ENCODE measurements at places on chromosomes 6 and 20.

DNA sequence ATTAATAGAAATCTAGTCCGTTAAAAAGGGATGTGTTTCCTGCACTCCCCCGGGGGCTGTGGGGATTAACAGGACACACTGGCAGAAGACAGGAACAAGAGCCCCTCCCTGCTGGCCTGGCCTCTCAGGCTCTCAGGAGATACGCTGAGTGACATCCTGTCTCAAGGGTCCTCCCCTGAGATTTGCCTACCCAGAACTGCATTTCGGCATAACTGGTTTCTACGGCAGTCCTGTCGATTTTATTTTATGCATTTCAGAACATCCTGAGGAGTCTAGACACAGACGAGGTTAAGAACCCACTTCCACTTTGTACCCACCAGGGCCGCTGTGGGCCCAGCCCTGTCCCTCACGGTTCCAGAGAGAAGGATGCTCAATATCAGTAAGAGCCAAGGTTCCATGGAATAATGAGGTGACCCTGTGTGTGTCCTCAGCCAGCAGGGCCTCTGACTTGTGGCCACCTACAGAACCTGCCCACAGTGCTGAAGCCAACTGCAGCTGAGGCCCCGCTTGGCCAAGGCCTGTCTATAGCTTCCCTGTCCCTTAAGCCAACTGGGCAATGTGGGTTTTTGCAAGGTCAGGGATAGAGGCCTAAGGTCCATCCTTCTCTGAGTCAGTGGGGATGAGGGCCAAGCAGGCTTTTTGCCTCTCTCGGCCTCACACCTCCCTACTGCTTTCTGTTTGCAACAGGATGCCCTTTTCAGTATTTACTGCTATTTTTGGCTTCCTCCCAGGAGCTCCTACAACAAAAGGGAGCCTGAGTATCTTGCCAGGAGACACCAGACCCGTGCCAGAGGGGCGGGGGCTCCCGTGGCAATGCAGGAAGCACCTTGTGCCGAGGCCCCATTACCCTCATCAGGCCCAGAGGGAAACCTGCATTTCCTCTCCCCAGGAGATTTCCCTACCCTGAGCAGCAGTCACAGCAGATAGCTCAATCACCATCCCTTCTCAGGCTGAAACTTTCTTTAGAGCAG, 14.7 kb downstream of the UQCC2 start:
- no peak for DNase-seq

- no peak for DNase-seq
Observed at GRCh38 chr6:44285552-44286284, 15.5 kb downstream of the TMEM151B start.

DNA sequence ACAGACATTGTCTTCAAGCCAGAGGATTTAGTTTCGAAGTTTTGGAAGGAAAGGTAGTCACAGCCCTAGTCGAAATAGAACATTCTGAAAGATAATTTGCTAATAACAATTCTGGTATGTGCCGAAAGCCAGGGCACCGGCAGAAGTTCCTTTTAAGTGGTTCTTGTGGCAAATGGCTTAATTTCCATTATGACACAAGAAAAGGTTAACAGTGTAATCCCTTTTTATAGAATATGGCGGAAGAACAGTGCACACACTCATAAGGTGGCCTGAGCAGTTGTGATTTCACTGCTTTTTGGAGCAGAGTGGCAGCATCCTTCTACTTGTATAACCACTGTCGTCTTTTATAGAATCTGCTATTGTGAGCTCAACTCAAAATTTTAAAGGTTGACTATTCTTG, 152.4 kb downstream of the SASH1 start:
- DNase-seq, result no peak

DNA sequence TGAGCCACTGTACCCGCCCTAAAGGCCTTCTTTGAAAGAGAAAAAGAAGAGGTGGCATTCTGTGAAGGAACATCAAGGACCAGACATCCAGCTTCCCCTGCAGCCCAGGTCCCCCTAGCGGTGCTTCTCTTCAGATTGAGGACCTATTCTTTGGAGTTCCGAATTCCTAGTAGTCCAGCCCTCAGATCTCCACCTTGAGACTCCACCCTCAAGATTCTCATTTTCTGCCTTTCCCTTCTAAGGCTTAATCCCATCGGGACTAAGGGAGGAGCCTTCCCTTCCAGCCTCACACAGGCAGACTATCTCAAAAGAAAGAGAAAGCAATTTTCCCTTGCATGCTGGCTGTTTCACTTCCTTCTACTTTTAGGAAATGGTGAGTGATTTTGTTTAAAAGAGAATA, 32.5 kb downstream of the MUC22 start:
- DNase-seq, result peak; percentile 15

DNA sequence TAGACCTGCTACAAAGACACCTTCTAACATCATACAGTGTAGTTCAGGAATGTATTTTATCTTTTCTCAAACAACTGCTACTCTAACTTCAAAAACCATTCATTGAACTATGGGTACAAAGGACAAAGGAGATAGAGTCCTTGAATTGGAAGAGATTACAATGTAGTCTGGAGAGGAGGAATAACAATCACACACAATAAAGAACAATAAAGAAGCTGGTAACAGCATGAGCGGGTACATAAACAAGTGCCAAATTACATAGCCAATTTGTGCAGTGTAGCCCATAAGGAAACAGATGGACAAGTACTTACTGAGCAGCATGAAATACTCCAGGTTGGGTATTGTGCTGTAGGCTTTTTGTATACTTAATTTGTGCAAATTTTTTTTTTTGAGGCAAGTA, 44.3 kb downstream of the OSTM1 start:
- no peak for DNase-seq

DNA sequence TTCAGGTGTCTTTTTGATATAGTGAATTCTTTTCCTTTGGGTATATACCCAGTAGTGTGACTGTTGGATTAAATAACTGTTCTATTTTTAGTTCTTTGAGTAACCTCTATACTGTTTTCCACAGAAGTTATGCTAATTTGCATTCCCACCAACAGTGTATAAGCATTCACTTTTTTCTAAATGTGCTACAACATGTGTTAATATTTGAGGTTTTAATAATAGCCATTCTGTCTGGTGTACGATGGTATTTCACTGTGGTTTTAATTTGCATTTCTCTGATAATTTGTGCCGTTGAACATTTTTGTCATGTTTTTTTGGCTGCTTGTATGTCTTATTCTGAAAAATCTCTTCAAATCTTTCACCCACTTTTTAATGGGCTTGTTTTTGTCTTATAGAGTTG, 563.5 kb downstream of the GRIK2 start:
- no peak for DNase-seq

DNA sequence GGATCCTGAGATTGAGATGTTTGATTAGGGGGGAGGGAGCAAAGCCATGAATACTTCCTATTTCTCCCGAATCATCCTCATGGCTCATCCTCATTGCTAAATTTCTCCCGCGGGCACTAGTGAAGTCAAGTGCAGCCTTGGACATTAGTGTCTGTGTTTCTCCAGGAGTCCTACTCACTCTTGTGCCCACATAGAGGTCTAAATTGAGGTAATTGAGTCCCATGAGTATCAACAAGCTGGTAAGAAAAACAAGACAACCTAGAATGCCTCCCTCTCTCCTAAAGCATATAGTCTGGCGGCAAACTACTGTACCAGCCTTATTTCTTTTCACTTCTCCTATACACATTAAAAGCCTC, 420 bp downstream of the CENPQ start:
- DNase-seq, result no peak

DNA sequence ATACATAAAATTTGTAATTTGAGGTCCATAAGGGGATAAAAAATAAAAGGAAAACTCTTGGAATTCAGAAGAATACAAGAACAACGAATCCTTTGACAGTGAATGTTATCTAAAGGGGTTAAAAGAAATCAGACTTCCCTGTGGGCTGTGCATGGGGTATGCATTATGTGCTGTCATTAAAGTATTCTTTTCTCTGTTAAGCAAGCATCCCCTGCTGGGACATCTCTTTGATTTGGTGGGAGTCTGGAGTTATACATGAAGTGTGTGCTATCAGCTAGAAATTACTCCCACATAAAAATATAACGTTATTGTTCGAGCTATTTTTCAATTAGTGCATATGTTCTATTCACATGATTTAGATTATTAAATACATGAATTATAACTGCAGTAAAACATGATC, 195.2 kb downstream of the CENPW start:
- DNase-seq, result no peak

DNA sequence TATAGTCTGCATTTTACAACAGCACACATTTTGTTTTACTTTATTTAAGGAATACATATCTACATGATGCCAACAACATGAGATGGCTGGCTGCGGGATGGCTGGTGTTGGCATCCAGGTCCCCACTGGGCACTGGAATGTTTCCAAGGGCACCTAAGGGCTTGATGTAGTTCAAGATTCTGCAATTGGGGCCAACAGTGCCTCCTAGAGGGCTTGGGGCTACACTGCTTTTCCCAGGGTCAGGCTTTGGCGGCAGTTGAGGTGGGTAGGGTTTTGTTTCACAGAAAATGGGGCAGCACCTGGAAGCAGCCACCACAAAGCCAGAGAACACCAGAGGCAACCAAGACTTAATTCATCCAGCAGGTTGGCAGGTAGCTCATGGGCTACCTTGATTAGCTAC, 202.2 kb upstream of the PRND start:
- no peak for DNase-seq

- DNase-seq, result no peak
Observed at GRCh38 chr20:32551693-32552092, 33.4 kb downstream of the NOL4L start.

DNA sequence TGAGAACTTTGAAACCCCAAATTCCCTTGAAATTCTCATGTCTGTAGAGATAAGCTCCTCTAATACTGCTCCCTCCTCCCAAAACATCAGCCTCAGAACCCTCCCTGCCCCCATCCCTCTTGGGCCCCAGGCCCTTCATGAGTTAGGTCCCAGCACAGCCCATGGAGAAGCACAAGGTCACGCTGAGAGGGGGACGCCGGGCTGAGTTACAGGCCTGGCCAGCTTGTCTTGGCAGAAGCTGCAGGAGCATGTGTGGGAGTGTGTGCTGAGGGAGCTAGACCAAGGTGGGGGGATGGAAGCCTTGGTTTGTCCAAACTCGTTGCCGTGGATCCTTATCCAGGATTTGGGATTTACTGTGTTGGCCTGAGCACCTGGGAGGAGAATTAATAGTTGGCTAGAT, 8.5 kb upstream of the PTCRA start:
- DNase-seq, result no peak

DNA sequence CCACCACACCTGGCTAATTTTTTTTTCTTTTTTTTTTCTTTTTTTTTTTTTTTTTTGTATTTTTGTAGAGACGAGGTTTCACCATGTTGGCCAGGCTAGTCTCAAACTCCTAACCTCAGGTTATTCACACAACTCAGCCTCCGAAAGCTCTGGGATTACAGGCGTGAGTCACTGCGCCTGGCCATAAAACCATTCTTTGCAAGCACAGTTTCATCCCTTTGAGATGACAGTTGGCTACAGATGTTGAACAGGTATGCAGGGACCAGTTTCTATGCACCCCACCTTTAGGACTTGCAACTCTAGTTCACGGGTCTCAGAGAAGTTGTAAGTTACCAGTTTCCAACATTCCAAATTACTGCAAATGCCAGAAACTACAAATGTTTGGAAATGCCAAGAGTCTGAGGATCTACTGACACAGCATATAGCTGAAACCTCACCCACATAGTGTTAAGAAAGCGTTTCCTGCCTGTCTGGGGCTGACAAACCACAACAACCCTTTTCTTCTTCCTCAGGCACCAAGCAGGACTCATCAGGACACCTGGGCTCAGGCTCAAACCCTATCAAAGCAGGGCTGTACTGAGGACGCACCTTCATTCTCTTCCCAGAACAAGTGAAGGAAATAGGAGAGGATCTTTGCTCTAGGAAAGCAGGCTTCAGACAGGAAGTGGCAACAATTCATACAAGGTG, 22.9 kb downstream of the ARHGAP18 start:
- DNase-seq, result no peak

- no peak for DNase-seq
Observed at GRCh38 chr20:2485661-2486060, 15.1 kb upstream of the SNRPB start.

DNA sequence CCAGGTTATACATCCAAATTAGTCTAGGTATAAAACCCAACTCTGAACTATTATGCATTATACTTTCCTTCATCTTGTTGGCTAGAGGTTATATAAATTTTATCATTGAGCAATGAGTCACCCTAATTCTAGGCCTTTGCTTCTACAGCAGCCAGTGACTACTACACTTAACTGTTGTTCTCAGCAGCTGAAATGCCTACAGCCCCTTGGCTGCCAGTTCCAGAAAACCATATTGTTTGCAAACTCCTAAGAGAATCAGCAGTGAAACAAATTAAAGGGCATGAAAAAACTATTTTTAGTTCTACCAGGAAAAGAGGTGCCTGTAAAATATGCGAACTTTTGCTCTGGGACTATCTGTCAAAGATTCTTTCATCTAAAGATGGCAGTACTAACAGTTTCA, 292.8 kb downstream of the FRK start:
- no peak for DNase-seq

GRCh38 chr6:48736501-48737206, 625.7 kb upstream of the PTCHD4 start:
- DNase-seq, result no peak

GRCh38 chr20:7022597-7022996, 255.1 kb downstream of the BMP2 start:
- no peak for DNase-seq

DNA sequence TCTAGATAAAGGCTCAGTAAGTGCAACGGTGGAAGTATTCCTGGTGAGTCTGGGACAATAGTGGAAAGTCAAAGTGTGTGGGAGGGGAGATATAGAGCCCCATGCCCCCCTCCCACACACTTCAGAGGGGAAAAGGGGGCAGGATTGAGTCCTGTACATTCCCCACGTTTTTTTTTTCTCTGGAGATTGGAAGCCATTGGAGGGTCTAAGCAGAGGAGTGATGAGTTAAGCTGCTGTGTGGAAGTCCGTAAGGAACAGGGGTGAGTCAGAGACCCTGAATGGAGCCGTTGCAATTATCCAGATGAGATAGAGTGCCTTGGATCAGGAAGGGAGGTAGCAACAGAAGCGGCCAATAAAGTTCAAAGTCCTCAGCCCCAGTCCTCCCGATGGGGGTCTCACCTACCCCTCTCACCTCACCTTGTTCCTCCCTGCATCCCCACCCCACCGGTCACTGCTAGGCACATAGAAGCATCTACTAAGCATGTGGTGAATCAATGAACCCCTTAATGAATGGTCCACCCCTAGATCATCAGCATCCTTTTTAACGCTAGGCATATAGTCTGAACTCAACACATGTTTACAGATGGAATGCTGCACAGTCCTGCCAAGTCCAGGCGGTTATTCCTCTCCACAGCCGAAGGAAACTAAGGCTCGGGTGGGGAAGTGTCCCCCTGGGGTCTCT, 662 bp upstream of the SLC9A8 start:
- no peak for DNase-seq
